ENCODE measurements at places on chromosomes 4 and X.

- no peak for DNase-seq
Measured at GRCh38 chrX:28379103-28379502, 208.1 kb upstream of the IL1RAPL1 start.

GRCh38 chrX:72466493-72466892, 106.2 kb downstream of the HDAC8 start:
- DNase-seq: no peak

- DNase-seq: no peak
Measured at GRCh38 chrX:133294126-133294525, 76.0 kb upstream of the TFDP3 start.

- no peak for DNase-seq
Measured at GRCh38 chr4:126267689-126268088, 952.9 kb downstream of the FAT4 start.

DNA sequence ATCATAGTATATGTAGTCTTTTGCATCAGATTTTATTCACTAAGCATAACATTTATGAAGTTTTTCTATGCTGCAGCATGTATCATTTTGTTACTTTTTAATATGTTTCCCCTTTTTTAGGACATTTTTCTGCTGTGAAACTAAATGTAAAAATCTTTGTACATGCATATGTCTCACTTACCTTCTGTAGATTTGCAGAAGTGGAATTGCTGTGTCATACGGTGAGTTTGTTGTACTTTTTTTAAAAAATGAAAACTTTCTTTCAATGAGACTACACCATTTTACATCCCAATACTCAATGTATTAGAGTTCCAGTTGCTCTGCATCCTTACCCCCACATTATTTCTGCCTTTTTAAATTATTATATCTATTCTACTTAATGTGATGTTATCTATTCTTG, 868.9 kb downstream of the PDHA2 start:
- DNase-seq: no peak

- DNase-seq: no peak
Measured at GRCh38 chr4:96787766-96788165, 947.9 kb downstream of the PDHA2 start.

DNA sequence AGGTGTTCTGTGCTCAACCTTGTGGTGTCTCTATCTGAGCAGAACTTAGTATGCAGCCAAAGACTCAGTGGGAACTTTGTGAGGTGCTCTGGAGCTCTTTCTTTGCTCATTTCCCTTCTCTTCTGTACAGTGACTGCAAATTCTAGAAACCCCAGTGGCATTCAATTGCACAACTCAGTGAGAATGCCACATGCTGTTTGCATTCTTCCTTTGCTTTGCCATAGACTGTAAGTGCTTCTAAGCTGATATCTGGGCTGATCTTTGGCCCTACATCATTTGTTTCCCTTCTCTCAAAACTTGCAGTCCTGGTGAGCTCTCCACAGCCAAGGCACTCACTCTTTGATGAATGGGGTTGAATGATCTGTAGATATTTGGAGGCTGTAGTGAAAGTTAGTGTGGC, 7.0 kb downstream of the PNMA3 start:
- no peak for DNase-seq

- DNase-seq: no peak
Measured at GRCh38 chr4:91936311-91936710, 367.5 kb upstream of the GRID2 start.

DNA sequence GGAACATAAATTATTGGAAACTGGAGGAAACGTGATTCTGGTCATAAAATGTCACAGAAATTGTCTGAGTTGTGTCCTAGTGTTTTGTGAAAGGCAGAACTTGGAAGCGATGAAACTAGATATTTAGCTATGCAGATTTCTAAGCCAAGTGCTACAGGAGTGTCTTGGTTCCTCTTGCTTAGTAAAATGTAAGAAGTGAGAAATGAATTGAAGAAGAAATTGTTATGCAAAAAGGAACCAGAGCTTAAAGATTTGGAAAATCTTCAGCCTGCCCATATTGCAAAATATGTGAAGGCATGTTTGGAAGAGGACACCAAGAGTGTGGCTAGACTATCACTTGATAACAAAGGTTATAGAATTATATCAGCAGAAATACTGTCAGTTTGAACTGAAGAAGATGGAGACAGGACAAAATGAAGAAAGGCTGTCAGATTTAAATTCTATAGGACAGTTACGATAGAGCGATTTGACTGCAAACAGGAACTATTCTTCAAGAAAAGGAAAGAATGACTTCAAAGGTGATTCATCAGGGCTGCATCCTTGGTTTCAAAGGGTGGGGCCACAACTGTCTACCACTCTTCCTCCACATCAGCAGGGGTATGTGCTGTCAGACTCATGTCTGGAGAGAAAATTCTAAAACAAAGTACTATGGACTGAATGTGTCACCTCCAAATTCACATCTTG, 9.4 kb upstream of the CDS1 start:
- no peak for DNase-seq

DNA sequence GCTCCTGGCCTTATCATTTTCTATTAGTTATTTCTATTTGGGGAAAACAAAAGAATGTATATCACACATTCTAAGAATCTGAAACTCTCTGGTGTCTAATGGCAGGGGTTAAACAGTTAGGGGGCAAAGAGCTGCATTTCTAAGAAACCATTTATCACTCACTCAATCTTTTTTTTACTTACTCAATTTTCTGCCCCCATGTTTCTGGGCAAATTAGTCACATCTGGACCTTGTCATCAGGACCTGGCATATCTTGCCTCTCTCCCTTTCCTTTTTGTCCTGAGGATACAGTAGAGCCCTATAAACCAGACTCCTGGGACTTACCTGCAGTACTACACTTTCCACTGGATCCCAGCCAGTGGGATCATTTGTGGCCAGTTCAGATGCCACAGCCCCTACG, 89.1 kb downstream of the ANXA3 start:
- no peak for DNase-seq

GRCh38 chr4:108851366-108851765, 88.5 kb upstream of the ETNPPL start:
- no peak for DNase-seq

DNA sequence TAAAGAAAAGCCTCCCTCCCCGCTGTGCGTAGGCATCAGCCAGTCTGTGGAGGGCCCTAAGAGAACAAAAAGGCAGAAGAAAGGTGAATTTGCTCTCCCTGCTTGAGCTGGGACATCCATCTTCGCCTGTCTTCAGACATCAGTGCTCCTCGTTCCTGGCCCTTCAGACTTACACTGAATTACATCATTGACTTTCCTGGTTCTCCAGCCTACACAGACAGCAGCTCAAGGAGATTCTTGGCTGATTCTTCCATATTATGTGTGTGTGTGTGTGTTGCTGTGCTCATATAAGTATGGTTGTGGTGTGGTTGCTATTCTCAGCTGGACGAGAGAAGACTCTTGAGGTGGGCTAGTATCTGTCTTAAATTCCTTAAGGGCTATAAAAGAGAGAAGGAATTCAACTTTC, 35.5 kb upstream of the CD99L2 start:
- no peak for DNase-seq

- DNase-seq: no peak
Measured at GRCh38 chrX:41634284-41634683, 54.5 kb upstream of the GPR34 start.

- DNase-seq: no peak
Measured at GRCh38 chr4:184096561-184097240, 121.0 kb downstream of the ENPP6 start.

GRCh38 chr4:153987291-153987690, 198.4 kb upstream of the SFRP2 start:
- DNase-seq: no peak

- peak; percentile 37 for DNase-seq
Measured at GRCh38 chr4:6658597-6659075, 18.2 kb downstream of the MRFAP1 start.

- DNase-seq: no peak
Measured at GRCh38 chr4:152277333-152277732, 258.6 kb downstream of the FBXW7 start.

DNA sequence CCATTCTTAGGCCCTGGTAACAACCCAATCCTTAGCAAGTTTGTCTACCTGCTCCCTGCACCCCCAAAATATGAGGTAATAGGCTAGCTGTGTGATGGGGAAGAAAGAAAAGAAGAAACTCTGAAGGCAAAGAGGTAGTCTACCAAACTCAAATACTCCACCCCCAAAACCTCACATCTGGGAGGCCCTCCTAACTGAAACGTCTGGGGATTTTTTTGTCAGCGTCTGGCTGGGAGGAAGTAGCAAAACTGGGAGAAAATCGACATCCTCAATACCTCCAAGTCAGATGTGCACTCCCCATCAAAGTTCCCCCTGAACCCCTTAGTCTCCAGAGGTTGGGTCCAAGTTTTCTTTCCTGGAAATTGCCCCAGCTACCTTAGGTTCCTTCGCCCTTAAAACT, 1.0 kb downstream of the LAMP2 start:
- no peak for DNase-seq

DNA sequence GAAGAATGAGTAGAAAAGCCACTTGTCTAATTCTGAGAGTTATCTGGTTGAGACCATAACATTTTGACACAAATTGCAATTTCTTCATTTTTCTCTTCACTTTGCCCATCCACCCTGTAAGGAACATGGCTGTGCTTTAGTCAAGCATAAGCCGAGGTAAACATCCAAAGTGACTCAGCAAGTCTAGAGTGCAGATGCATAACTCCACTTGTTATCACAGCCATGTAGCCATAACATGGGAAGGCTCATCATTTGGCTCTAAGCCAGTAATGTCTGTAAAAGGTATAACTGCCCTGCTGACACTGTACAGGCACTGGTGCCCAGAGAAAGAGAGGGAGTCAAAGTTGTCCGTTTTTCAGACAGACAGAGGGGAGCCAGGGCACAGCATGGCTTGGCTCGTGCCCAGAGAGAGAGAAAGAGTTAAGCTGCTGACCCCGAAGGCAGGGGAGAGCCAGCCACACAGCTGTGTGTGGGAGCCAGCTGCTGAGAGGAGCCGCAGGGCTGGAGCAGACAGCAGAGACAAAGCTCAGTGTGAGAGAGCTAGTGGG, 76.9 kb upstream of the EXOC1L start:
- no peak for DNase-seq

- DNase-seq: no peak
Measured at GRCh38 chr4:24680746-24681448, 96.5 kb upstream of the DHX15 start.

- no peak for DNase-seq
Measured at GRCh38 chr4:42547805-42548204, 109.1 kb downstream of the ATP8A1 start.

DNA sequence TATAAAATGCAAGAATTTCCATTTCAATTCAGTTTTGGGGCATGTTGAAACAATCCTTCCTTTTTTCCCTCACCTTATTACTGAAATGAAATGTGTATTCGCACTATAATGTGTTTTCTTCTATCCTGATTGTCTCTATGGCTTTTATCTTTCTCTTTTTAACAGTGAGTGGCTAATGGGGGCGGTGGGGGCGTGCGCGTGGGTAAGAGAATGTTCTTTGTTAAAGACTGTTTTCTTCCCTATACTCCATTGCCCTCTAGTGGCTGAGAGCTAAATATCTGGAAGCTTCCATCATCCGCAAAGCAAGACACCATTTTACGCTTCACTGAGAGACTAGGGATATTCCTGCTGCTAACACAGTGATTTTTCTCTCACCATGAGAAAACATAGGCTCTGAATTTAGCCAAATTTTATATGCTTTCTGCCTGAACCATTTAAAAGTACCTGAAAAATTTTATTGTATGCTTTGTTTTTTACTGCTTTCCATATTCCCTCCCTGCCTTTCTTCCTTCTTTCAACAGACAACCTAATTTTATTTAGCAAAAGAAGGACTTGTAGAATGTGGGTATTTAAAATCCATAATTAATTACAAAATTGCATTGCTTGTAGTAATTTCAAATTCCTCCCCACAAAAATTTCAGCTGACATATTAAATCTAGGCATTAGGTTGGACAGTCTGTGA, 194.0 kb downstream of the GASK1B start:
- peak; percentile 15 for DNase-seq

- DNase-seq: no peak
Measured at GRCh38 chrX:78104447-78105176, 564 bp downstream of the PGK1 start.

DNA sequence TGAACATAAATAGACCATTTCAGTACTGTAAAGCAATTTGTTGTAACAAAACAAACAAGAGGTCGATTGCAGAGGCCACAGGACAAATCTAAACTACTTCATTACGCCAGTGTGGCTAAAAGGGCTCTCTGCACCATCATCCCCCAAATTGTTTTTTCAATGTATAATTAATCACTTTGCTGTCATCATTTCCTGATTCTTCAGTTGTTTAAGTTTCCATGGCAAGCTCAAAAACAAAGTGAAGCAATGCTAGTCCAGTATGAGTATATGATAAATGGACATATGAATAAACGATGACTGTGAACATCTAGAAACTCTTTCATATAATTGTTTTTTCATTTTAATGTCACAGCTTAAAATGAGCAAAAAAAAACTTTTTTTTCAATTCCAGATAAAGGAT, 235.4 kb upstream of the FGF13 start:
- no peak for DNase-seq

DNA sequence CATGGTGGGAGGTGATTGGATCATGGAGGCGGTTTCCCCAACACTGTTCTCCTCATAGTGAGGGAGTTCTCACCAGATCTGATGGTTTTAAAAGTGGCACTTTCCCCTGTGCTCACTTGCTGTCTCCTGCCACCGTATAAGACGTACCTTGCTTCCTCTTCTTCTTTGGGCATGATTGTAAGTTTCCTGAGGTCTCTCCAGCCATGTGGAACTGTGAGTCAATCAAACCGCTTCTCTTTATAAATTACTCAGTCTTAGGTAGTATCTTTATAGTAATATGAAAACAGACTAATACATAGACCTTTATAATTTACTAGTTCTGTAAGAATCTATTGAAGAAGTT, 82.5 kb upstream of the PITX2 start:
- no peak for DNase-seq

DNA sequence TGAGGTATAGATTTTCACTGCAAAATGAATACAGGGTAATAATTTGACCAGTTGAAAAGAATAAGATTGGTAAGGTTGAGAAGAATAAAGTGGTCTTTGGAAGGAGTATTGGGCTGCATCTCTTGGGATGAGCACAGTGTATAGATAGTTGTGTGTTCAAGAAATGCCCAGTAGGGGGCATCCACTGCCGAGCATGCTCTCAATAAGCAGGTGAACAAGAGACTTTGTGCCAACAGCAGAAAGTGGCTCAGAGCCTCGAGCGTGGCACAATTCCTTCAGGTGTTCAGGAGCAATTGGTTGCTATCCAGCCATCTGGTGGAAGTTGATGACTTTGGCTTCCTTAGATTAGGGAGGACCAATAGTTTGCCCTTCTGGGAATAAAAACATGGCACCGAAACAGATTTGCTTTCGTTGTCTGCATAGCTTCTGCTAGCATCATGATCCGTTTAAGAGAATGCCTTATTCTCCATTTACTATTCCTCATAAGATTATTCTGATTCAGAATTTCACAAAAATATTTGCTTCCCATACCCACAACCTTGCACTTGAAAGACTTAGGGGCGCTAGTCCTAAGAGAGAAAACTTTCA, 258.1 kb upstream of the NEIL3 start:
- no peak for DNase-seq

- no peak for DNase-seq
Measured at GRCh38 chr4:152072001-152072485, 311.2 kb upstream of the GATB start.

GRCh38 chr4:176791591-176792325, 964 bp downstream of the VEGFC start:
- no peak for DNase-seq

Data from stimulated activated CD4-positive, alpha-beta T cell treated with anti-CD3 and anti-CD28 coated beads, TNF-alpha, amount 100 ng/mL, for 4 hours (primary cell).